ENCODE measurements at places on chromosomes 6 and 20. TPM values are rescaled to one million over a fixed set of nuclear protein-coding genes. Genes with fewer than 3 reads are reported as not detected.

GRCh38 chr20:33673410-33674293 is 576 bp downstream of the NECAB3 start:
- DNase-seq = no peak

GRCh38 chr20:13868331-13868730 is 83.5 kb downstream of the NDUFAF5 start:
- DNase-seq = no peak

COL20A1 gene
- total RNA-seq = not detected

DNA sequence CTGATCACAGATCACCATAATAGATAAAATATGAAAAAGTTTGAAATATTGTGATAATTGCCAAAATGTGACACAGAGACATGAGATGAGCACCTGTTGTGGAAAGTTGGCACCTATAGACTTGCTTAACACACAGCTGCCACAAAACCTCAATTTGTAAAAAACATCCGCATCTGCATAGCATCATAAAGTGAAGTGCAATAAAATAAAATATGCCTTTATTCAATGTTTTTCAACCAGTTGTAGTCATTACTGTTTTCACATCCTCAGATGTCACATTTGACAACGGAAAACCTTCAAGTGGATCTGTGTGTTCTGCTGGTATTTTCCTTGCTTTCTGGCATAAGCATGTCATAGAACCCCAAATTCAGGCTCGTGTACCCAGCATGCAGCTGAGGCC is 50.2 kb upstream of the IFNGR1 start:
- DNase-seq = peak; percentile 43

DNA sequence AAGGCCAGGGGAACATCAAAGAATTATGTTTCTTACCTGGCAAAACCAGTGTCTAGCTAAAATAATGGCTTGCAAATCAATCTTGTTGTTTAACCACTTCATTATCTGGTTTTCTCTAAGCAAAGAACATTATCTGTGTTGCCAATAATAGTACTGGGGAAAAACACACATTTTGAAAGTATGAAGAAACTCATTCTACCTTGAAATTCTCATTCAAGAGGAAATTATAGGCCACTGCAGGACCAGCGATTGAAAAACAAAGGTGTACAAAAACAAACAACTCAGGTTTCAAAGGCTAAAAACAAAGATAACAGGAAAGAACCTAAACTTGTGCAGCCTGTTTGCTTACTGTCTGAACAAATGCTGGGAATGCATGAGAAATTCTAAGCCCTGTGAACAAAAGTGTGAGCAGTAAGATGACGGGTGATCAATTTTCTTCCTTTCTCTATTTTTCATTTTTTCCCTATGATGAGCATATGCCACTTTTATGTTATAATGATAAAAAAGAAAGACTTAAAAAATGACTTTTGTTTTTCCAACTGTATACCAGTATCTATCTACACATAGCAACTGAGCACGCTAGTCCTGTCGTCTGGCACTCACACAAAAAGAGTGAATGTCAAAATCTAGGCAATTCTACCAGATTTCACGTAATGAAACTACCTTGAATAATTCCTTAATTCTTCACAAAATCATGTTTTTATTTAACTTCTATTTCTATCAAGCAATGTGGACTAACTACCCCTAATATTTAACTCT is 117.9 kb downstream of the SGK1 start:
- DNase-seq = no peak

INSM1 gene
- not detected for total RNA-seq

CALHM6 gene
- 20.6 TPM for total RNA-seq

- no peak for DNase-seq
Observed at GRCh38 chr6:138528137-138528536, 28.8 kb upstream of the NHSL1 start.

DNA sequence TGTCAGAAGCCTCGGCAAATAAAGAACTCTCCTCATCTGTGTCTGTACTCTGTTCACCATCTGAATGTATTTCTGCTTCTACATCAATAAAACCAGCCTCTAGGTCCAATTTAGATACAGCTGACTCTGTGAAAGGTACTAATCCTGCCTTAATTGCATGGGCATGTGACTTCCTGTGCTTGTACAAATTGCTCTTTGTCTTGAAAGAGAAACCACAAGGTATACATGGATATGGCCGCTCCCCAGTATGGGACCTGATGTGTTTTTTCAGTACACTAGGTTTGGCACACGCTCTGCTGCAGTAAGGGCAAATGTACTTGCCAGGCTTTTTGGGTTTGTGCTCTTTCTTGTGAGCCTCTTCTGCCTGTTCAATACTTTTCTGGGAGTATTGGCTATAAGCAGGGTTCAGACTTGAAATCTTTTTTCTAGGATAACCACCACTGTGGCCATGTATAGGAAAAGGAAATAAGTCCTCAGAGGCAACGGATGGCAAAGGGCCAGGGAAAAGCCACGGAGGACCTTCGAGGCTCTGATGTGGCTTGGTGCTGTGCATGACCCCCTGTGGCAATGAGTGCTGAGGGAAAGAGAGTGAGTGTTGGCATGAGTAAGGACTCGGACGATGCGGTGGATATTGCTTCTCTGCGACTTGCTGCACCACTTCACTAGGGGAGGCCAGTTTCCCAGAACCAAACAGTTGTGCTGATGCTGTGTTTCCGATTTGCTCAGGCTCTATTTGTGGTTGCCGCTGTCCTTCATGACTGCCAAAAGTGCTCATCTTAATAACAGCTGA is 170.9 kb downstream of the HIVEP2 start:
- peak; percentile 56 for DNase-seq

IPCEF1 gene
- total RNA-seq = 53.2 TPM

TUBB1 gene
- 4.3 TPM for total RNA-seq

DNA sequence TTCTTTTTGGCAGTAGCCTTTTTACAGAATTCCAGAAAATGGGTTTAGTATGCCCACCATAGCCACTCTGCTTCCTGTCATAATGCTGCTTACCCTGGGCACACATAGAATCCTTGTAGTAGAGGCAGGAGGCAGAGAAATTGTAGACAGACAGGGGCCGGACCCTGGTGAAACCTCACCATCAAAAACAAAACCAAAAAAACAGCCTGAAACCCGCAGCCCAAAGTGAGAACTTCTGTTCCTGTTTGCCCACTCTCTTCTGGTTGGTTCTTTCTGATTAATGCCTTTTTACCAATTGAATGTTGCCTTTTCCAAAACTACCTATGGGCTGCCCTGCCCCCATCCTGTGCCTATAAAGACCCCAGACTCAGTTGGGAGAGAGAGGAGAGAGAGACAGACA is 188.2 kb downstream of the CDKAL1 start:
- no peak for DNase-seq

NR2E1 gene
- not detected for total RNA-seq

DNA sequence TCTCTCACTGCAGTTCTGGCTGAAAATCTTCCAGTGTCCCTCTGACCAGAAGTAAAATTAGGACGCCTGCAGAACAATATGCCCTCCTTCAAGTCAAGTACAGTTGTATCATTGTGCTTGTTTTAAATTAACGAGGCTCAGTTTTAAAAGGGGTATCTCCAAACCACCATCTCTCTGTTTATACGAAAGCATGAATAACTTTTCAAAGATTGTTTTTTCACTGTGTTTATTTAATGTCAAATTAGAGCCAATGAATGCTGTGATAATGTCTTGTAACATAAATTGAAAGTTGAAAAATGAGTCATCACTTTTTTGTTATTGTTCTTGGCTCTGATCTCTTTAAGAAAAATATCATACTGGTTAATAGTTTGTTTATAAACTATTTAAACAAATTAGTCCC is 230.7 kb upstream of the THEMIS start:
- no peak for DNase-seq

- no peak for DNase-seq
Observed at GRCh38 chr20:25459916-25460535, 52.6 kb downstream of the GINS1 start.

DNA sequence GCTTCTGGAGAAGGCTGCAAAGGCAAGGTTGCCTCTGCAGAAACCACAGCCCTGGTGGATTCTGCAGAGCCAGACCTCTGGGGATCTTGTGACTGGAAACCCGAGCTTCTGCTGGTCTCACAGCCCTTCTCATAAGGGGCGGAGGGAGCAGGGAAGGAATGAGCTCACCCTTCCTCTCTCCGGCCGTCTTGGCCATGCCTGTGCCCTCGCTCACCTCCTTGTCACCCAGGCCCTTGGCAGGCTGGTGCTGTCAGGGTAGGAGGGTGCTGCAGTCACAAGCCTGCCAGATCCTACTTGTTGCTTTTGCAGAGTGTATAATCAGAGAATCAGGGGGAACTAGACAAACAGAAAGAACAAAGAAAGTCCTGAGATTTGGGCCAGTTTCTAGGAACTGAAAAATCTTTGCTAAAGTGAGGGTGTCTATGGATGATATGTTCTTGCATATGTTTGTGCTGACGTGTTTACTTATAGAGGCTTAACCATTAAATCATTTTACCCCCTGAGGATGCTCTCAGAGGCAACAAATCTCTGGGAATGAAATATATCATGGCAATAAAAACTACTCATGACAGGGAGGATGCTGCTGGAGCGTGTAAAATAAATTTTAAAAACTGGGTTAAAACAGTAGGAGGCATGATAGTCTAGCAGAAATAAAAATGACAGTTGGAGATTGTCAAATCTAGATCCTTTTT is 244.9 kb upstream of the SOX4 start:
- DNase-seq = no peak

- no peak for DNase-seq
Observed at GRCh38 chr20:35257175-35257909, 20.6 kb downstream of the MMP24OS start.

DNA sequence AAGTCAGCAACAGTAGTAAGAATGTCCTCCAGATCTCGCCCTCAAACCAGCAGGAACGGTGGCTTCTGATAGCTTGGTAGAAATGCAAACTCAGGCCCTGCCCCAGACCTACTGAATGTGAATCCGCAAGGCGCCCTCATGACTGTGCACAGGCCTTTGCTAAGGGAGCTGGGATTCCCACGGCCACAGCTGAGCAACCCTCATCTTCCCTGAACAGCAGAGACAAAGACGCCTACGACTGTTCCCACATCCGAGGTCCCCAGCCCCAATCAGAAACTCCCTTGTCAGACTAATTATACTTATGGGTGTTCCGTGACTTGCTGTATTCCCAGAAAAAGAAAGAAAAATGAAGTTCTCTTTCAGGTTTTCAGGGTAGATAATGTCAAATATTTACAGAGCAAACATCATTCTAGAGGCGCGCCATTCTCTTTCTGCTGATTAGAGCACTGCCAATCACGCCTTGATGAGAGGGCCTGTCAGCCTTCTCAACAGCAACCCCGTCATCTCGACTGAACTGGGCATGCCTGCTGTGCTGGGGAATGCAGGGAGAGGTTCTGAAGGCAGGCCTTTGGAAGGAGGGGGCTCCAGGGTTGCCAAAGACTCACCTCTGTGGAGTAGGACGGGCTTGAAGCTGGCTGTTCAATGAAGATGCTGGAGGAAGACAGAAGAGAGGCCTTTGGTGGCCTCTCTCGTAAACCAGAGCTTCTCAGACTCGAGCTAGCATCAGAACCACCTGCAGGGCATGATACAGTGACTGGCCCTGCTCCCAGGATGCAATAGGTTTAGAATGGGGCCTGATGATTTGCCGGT is 79.9 kb downstream of the ZNF217 start:
- no peak for DNase-seq

SLC22A16 gene
- total RNA-seq = not detected

- no peak for DNase-seq
Observed at GRCh38 chr6:19664878-19665612, 172.1 kb upstream of the ID4 start.

DNA sequence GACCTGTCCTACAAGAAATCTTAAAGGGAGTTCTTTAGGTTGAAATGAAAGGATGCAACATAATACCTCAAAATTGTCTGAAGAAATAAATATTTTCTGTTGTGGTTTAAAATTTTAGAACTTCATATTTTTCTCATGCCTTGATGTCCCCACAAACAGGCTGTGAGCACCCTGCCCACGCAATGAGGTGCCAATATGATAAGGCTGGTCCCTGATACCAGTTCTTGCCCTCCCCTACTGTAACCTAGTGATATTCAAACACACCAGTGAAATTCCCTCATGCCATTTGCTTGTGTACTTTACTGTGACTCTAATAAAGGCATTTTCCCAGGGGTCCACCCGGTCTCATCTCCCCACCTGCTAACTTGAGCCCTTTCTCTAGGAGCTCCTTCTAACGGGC is 67.3 kb upstream of the SIRPG start:
- no peak for DNase-seq

- DNase-seq = no peak
Observed at GRCh38 chr6:36980876-36981619, 4.9 kb downstream of the MTCH1 start.

ADGB gene
- total RNA-seq = not detected

DNA sequence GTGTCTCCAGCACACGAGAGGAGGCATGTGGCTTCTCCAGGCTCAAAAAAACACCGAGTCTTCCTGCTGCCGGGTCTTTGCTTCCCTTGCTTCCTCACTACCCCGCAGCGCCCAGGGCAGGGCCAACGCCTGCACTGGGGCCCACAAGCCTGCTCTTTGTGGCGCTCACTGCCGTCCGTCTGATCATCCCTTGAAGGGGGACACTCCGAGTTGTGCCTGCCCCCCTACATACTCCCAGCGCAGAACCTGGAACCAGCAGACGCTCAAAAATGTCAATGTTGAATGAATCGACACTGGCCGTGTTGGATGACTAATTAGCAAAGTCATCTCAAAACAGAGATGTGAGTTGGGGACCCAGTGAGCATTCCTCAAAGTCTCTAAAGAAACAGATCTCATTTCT is 8.1 kb upstream of the ARFGAP1 start:
- DNase-seq = no peak

ZSWIM3 gene
- 1.4 TPM for total RNA-seq

L3MBTL1 gene
- 17.1 TPM for total RNA-seq

DNA sequence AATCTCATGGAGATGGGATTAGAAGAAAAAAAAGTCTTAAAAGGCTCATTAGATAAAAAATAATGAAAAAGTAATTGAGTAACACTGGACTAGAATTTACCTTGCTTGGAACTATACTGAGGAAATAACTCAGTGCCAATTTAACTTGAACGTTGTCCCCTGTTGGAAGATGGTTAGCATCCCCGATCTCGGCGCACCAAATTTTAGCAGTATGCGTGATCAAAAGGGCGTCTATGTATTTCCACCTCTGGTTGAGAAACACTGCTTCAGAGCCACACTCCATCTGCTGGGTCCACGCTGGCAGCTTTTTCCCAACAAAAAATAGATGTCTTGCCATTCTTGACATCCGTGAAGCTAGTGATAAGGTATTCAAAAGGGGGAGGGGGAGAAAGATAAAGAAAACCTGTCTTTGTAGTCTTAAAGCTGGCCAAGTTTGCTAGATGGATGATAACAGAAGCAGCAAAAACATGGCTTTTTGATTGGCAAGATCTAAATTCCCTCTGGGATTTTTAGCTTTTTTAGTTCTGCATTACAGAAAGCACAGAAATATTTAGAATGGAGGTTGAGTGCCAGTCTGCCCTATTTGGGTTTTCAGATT is 6.4 kb downstream of the HINT3 start:
- DNase-seq = no peak

DUSP15 gene
- not detected for total RNA-seq

DNA sequence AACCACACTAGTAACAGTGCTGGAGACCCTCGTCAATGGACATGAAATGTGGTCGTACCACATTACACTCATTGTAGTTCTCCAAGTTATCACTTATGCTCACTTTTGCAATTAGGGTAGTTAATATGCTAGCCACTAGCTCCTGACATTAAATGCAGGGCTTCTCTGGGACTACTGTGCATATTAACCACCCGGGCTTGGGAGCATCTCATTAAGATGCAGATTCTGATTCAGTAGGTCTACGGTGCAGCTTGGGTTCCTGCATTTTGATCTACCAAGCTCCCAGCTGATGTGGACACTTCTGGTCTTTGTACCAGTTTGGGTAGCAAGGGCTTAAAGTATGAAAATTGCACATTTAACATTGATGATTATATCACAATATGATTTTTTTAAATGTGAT is 98.0 kb downstream of the ZFP64 start:
- DNase-seq = no peak

GRCh38 chr6:72035966-72036365 is 149.6 kb downstream of the RIMS1 start:
- DNase-seq = no peak

ENPP5 gene
- total RNA-seq = 9.6 TPM
